ENCODE measurements at places on chromosomes 11 and 22.
A peak's percentile ranks its signal among the peaks of the same experiment; 100 is the strongest.

GRCh38 chr11:33266393-33267215, 9.4 kb downstream of the HIPK3 start:
- no peaks in the 10 kb centered on the region for H3K4me1 ChIP-seq
- no peak overlapping the region for H3K4me3 ChIP-seq
- H3K27me3 ChIP-seq: no peaks in the 10 kb centered on the region
- H3K36me3 ChIP-seq: no peaks in the 10 kb centered on the region
- 0 out of 3 replicates have a peak overlapping the region, but pooled peaks have one; percentile 11 for H3K27ac ChIP-seq

DNA sequence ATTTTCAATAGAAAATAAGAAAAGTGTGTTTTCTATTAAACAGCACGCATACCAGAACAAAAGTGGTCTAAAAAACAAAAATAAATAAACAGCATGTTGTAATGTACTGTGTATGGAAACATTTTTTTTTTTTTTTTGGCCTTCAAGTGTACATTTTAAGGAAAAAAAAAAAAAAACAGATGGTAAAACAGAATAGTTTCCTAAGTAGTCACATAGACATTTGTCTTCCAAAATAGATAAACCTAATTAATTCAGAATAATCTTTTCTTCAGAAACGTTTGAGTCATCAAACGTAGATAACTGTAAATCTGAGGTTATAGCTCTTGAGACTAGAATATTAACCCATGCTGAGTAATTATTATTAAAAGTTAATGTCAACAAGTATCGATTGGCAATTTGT, 396 bp upstream of the CFAP300 start:
- H3K27ac ChIP-seq: no peak overlapping the region
- H3K4me3 ChIP-seq: no peak overlapping the region
- no peaks in the 10 kb centered on the region for H3K4me1 ChIP-seq
- DNase-seq: no peak

GRCh38 chr11:75031224-75031753, 42.6 kb downstream of the NEU3 start:
- H3K4me3 ChIP-seq: no peak overlapping the region
- DNase-seq: peak; percentile 92
- no peaks in the 10 kb centered on the region for H3K36me3 ChIP-seq
- peak overlapping the region; percentile 75 for H3K27ac ChIP-seq
- no peaks in the 10 kb centered on the region for H3K27me3 ChIP-seq

- no peaks in the 10 kb centered on the region for H3K27me3 ChIP-seq
- H3K36me3 ChIP-seq: no peaks in the 10 kb centered on the region
- DNase-seq: no peak
- H3K4me3 ChIP-seq: no peak overlapping the region
- H3K27ac ChIP-seq: no peak overlapping the region
These were observed 111.7 kb downstream of the SPATA19 start for GRCh38 chr11:133733631-133734030.

DNA sequence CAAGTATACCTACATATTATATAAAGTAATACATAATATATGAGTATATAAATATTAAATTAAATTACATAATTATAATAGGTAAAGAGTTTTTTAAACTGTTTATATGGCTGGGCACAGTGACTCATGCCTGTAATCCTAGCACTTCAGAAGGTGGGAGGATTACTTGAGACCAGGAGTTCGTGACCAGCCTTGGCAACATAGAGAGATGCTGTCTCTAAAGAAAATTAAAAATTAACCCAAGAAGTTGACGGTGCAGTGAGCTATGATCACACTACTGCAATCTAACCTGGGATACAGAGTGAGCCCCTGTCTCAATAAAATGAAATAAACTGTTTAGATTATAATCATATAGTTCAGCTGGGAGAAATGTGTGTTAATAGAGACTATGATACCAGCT, 363.0 kb downstream of the DDX10 start:
- no peaks in the 10 kb centered on the region for H3K4me1 ChIP-seq
- no peaks in the 10 kb centered on the region for H3K36me3 ChIP-seq
- H3K27ac ChIP-seq: no peak overlapping the region
- no peaks in the 10 kb centered on the region for H3K27me3 ChIP-seq
- no peak overlapping the region for H3K4me3 ChIP-seq
- no peak for DNase-seq

DNA sequence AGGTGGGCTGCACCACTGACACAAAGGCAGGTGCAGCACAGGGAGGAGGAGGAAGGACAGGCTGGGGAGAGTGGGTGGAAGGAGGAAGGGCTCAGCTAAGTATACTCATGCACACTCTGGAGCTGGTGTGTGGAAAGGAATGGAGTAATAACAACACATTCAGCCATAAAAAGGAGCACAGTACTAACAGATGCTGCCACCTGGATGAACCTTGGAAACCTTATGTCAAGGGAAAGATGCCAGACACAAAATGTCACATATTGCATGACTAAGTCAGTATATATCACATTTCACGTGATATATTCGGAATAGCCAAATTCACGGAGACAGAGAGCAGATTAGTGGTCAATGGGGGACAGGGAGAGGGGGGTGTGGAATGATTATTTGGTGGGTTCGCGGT, 389.6 kb upstream of the SYN3 start:
- no peak for DNase-seq

GRCh38 chr11:75925785-75926164, 110.8 kb downstream of the UVRAG start:
- no peak for DNase-seq
- no peaks in the 10 kb centered on the region for H3K4me1 ChIP-seq
- H3K27ac ChIP-seq: no peak overlapping the region
- H3K4me3 ChIP-seq: no peak overlapping the region

- no peaks in the 10 kb centered on the region for H3K4me1 ChIP-seq
- H3K4me3 ChIP-seq: no peak overlapping the region
- DNase-seq: no peak
- no peak overlapping the region for H3K27ac ChIP-seq
- no peaks in the 10 kb centered on the region for H3K27me3 ChIP-seq
- no peaks in the 10 kb centered on the region for H3K36me3 ChIP-seq
These were observed 15.7 kb upstream of the OPCML start for GRCh38 chr11:133547808-133548494.

- H3K36me3 ChIP-seq: no peaks in the 10 kb centered on the region
- H3K4me1 ChIP-seq: no peaks in the 10 kb centered on the region
- no peak overlapping the region for H3K27ac ChIP-seq
- peak; percentile 99 for DNase-seq
- no peak overlapping the region for H3K4me3 ChIP-seq
- peaks cover 8% of the 10 kb centered on the region for H3K27me3 ChIP-seq
These were observed 77.6 kb upstream of the IGLL5 start for GRCh38 chr22:22810018-22810427.

DNA sequence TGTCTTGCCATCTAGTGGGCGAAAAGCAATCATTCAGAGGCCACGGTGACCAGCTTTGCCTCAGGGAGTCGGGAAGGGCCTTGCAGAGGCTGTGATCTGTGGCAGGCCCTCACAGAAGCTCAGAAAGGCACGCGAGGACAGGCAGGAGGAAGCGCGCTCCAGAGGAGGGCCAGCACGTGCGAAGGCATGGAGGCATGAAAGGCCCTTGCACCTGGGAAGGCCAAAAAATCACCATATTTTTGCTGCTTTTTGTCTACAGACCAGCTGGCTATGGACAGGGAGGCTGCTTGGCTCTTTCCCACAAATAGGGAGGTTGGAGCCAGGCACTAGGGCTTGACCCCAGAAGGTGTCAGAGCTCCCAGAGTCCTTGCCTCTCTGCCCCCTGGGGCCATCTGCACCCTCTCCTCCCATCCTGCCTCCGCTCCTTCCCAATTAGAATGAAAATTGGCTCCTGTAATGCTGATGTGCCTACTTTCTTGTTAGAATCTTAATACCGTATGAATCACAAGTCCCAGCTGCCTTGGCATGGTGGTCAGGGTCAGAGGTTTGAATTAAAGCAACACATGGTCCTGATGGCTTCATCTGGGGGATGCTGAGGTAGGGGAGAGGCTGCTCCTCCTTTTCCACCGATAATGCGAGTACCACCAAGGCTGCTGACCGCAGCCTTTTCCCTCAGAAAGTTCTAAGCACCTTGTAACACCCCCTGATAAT, 69.1 kb downstream of the FEZ1 start:
- H3K27me3 ChIP-seq: peaks cover 40% of the 10 kb centered on the region
- DNase-seq: no peak
- H3K27ac ChIP-seq: no peak overlapping the region
- peaks cover 7% of the 10 kb centered on the region for H3K4me1 ChIP-seq
- H3K36me3 ChIP-seq: no peaks in the 10 kb centered on the region

DNA sequence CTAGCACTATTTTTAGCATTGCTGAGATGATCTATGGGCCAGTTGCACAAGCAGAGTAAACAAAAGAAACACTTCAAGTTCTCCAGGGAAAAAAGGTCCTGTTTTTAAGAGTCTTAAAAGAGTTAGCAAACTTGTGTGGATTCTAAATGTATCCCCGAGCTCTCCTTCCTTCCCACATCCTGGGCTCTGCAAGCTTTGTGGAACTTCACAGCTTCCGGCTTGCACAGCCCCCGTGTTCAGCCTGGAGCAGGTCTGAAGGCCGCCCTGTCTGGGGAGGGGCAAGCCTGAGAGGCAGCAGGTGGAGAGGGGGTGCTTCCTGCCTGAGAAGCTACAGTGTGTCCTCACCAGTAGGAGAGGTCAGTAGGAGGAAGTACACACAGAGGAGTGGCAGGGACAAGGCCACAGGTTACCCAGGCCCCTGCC, 35.1 kb upstream of the SUSD2 start:
- H3K36me3 ChIP-seq: peaks cover 36% of the 10 kb centered on the region
- no peak overlapping the region for H3K4me3 ChIP-seq
- H3K27me3 ChIP-seq: no peaks in the 10 kb centered on the region

- no peak overlapping the region for H3K4me3 ChIP-seq
- H3K36me3 ChIP-seq: no peaks in the 10 kb centered on the region
- H3K27ac ChIP-seq: no peak overlapping the region
- no peaks in the 10 kb centered on the region for H3K27me3 ChIP-seq
- no peaks in the 10 kb centered on the region for H3K4me1 ChIP-seq
These were observed 81.7 kb upstream of the FAM181B start for GRCh38 chr11:82815406-82815805.

- H3K4me1 ChIP-seq: peaks cover 9% of the 10 kb centered on the region
- H3K27me3 ChIP-seq: peaks cover 49% of the 10 kb centered on the region
- no peak for DNase-seq
- H3K4me3 ChIP-seq: no peak overlapping the region
These were observed 129.0 kb downstream of the NECTIN1 start for GRCh38 chr11:119599864-119600541.

DNA sequence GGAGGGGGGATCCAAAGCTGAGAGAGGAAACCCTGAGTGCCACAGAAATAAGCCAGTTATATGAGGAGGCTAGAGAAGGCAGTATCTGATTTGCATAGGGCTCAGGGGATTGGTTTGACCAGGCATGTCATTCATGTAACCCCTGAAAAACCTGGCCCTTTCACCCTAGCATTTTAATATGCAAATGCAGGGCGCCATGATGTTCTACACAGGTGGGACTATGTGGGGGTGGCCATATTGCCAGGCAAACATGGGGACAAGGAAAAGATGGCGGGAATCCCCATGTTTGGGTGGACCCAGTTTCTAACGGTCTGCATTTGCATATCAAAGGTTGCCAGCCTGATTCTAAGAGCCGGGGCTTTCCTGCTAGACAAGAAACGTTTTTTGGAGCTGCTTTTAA, 27.2 kb downstream of the CSF2RB start:
- DNase-seq: peak; percentile 15
- no peaks in the 10 kb centered on the region for H3K27me3 ChIP-seq
- H3K27ac ChIP-seq: no peak overlapping the region
- H3K36me3 ChIP-seq: no peaks in the 10 kb centered on the region

GRCh38 chr11:96062134-96062533, 138.2 kb upstream of the MTMR2 start:
- H3K27ac ChIP-seq: no peak overlapping the region
- no peaks in the 10 kb centered on the region for H3K4me1 ChIP-seq
- H3K36me3 ChIP-seq: no peaks in the 10 kb centered on the region
- H3K27me3 ChIP-seq: no peaks in the 10 kb centered on the region
- H3K4me3 ChIP-seq: no peak overlapping the region

- H3K27ac ChIP-seq: peak overlapping the region; percentile 98
- H3K27me3 ChIP-seq: no peaks in the 10 kb centered on the region
- H3K4me1 ChIP-seq: peaks cover 35% of the 10 kb centered on the region
These were observed 834 bp upstream of the FADS1 start for GRCh38 chr11:61817471-61818202.

DNA sequence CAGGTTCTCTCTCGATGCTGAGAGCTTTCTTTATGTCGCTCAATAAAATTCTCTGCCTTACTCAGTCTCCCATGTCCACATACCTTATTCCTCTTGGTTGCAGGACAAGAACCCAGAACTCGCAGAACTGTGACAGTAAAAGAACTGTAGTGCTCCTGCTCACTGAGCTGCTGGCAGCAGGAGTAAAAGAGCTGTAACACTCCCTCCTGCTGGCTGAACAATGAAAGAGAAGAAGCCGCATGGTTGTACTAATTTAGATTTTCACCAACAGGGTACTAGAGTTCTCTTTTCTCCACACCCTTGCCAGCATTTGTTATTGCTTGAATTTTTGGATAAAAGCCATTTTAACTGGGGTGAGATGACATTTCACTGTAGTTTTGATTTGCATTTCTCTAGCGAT, 433.2 kb downstream of the GUCY1A2 start:
- H3K27me3 ChIP-seq: no peaks in the 10 kb centered on the region
- no peaks in the 10 kb centered on the region for H3K4me1 ChIP-seq
- H3K4me3 ChIP-seq: no peak overlapping the region
- H3K27ac ChIP-seq: no peak overlapping the region

GRCh38 chr11:18501629-18502028, 25.1 kb downstream of the TSG101 start:
- H3K27ac ChIP-seq: no peak overlapping the region
- H3K27me3 ChIP-seq: no peaks in the 10 kb centered on the region
- H3K4me3 ChIP-seq: no peak overlapping the region
- DNase-seq: no peak
- H3K4me1 ChIP-seq: no peaks in the 10 kb centered on the region

- H3K27me3 ChIP-seq: no peaks in the 10 kb centered on the region
- H3K36me3 ChIP-seq: no peaks in the 10 kb centered on the region
- H3K4me3 ChIP-seq: no peak overlapping the region
- H3K27ac ChIP-seq: no peak overlapping the region
- no peak for DNase-seq
These were observed 60.2 kb downstream of the CASP12 start for GRCh38 chr11:104837969-104838639.

GRCh38 chr11:129853518-129854231, 38.0 kb downstream of the TMEM45B start:
- H3K36me3 ChIP-seq: no peaks in the 10 kb centered on the region
- H3K27me3 ChIP-seq: peaks cover 53% of the 10 kb centered on the region
- H3K27ac ChIP-seq: no peak overlapping the region

GRCh38 chr11:116545912-116546311, 226.9 kb downstream of the BUD13 start:
- H3K27me3 ChIP-seq: no peaks in the 10 kb centered on the region
- DNase-seq: no peak
- no peaks in the 10 kb centered on the region for H3K36me3 ChIP-seq
- H3K27ac ChIP-seq: no peak overlapping the region
- no peak overlapping the region for H3K4me3 ChIP-seq

- H3K4me3 ChIP-seq: no peak overlapping the region
- H3K27ac ChIP-seq: peak overlapping the region; percentile 22
- no peak for DNase-seq
These were observed 4.3 kb upstream of the NHERF4 start for GRCh38 chr11:119180729-119181676.

Data from K562 (cell line).